ENCODE measurements at places on chromosomes 16 and 17.
A peak's percentile ranks its signal among the peaks of the same experiment; 100 is the strongest.

- no peak for DNase-seq
Measured at GRCh38 chr16:51382940-51383339, 231.9 kb upstream of the SALL1 start.

GRCh38 chr16:46715769-46716305, 26.4 kb downstream of the ORC6 start:
- DNase-seq: no peak

GRCh38 chr17:37693328-37693727, 50.1 kb upstream of the DDX52 start:
- peak; percentile 26 for DNase-seq

- DNase-seq: no peak
Measured at GRCh38 chr17:7307686-7308624, 527 bp downstream of the EIF5A start.

GRCh38 chr16:28983644-28984043, 1.2 kb upstream of the LAT start:
- DNase-seq: no peak

GRCh38 chr16:47858333-47858982, 297.3 kb downstream of the ABCC12 start:
- DNase-seq: no peak

- no peak for DNase-seq
Measured at GRCh38 chr17:52389632-52390031, 231.1 kb upstream of the CA10 start.

DNA sequence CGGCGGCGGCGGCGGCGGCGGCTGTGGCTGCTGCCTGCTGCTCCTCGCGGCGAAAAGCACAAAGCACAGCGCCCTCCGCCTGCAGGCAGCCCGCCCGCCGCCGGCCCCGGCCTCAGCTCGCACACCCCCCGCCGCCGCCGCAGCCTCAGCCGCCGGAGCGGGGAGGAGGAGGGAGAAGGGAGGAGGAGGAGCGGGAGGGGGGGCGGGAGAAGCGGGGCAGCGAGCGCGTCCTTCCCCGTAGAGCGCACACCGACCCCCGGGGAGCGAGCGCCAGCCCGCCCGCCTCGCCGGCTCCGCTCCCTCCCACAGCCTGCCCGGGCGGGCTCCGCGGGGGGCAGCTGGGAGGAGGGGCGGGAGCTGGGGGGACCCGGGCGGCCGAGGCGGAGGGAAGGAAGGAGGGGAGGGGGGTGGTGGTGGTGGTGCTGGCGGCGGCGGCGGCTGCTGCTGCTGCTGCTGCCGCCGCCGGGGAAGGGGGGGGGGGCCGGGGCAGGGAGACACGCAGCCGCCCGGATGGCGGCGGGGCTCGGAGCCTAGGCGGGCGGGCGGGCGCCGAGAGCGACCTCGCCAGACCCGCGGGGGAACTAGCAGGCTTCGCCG, at the start of gene UBTF:
TSS of gene UBTF (minus strand) at position 60 of the 597 bp plus-strand sequence. CDS start 1,446 bp downstream, outside the sequence.
- DNase-seq: no peak

DNA sequence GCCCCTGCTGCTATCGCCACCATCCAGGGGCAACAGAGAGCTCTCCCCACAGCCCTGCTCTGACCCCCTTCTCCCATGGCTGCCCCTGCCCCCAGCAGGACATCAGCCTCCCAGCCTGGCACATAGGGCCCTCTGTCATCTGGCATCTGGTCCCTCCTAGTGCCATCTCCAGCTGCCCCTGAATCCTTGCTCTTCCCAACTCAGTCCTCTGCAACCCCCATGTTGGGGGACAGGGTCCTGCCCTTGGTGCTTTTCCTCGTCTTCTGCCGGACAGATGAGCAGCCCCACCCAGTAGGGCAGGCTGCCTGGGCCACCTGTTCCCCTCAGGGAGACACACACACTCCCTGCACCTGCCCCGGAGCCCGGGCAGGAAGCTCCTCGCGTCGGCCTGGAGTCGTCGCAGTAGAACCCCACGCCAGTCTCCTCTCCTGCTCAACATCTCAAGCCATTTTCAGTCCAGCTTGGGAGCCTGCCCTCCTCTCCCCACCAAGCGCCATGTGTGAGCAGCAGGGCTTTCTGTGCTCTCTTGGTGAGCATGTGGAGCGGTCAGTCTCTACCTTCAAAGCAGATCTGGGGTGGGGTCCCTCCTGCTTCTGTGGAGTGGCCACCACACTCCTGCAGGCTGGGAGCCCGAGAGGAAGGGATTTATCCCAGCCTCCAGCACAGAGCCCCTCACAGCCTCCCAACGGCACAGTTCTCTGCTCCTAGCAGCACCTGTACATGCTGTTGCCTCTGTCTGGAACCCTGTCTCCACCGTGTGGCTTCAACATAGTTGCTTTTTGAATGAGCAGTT, 28.2 kb downstream of the TNFRSF13B start:
- DNase-seq: no peak

- no peak for DNase-seq
Measured at GRCh38 chr16:53052519-53053501, at the start of gene CHD9NB. TSS of gene CHD9NB (minus strand) at chr16:53052897. CDS start at chr16:53044158, 8,739 bp downstream.

- peak; percentile 52 for DNase-seq
Measured at GRCh38 chr17:19306160-19307111, 56.1 kb downstream of the B9D1 start.

Measured in GM12891 (cell line).